ENCODE measurements at places on chromosomes 11 and 22. TPM values are rescaled to one million over a fixed set of nuclear protein-coding genes. Genes with fewer than 3 reads are reported as not detected.

GRCh38 chr11:14386081-14386480 is 27.1 kb upstream of the RRAS2 start:
- H3K27me3 ChIP-seq, result peaks cover 38% of the 10 kb centered on the region
- DNase-seq, result no peak
- H3K4me3 ChIP-seq, result no peak overlapping the region
- peaks cover 4% of the 10 kb centered on the region for H3K4me1 ChIP-seq
- H3K27ac ChIP-seq, result no peak overlapping the region

GRCh38 chr22:39703091-39703490 is 132.5 kb downstream of the CACNA1I start:
- H3K4me3 ChIP-seq, result no peak overlapping the region
- no peaks in the 10 kb centered on the region for H3K36me3 ChIP-seq
- no peak for DNase-seq
- peaks cover 7% of the 10 kb centered on the region for H3K27me3 ChIP-seq
- H3K4me1 ChIP-seq, result no peaks in the 10 kb centered on the region

GRCh38 chr11:115652496-115652895 is 148.3 kb upstream of the CADM1 start:
- H3K27ac ChIP-seq, result no peak overlapping the region
- peaks cover 5% of the 10 kb centered on the region for H3K27me3 ChIP-seq
- no peak overlapping the region for H3K4me3 ChIP-seq
- peaks cover 2% of the 10 kb centered on the region for H3K4me1 ChIP-seq
- no peaks in the 10 kb centered on the region for H3K36me3 ChIP-seq

Gene KCNQ1OT1
- 0.74 TPM for total RNA-seq

Gene SCUBE1
- total RNA-seq, result not detected

DNA sequence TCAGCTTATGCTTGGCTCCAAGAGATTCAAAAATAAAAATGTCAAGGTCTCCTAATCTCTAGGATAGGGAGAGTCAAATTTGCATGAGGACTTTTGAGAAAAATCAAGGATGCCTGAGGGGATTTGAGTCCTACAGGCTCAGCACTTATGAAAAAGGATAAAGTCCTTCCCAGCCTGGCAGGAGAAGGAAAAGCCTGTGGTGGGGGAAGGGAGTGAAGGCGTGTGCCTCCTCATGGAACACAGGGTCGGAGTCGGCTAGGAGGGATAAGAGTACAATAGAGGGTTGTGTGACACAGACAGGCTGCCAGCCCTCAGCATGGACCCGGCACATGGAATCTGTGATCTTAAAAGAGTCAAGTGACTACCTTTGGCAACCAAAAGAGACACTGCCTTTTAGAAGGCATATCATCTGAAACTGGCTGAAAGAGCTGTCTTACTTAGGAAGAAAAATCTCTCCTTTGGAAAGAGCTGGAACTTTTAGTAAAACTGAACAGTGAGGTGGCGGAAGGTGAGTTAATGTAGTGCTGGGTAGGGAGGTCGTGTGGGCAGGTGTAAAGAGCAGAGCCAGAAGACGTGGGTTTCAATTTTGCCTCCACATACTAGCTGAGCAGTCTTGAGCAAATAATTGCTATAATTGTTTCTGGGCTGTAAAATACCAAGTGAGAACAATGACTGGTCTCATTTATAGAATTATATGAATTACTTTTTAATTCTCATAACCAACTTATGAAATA is 58.8 kb upstream of the RDX start:
- H3K27me3 ChIP-seq, result no peaks in the 10 kb centered on the region
- no peak overlapping the region for H3K4me3 ChIP-seq
- H3K4me1 ChIP-seq, result peaks cover 37% of the 10 kb centered on the region

DNA sequence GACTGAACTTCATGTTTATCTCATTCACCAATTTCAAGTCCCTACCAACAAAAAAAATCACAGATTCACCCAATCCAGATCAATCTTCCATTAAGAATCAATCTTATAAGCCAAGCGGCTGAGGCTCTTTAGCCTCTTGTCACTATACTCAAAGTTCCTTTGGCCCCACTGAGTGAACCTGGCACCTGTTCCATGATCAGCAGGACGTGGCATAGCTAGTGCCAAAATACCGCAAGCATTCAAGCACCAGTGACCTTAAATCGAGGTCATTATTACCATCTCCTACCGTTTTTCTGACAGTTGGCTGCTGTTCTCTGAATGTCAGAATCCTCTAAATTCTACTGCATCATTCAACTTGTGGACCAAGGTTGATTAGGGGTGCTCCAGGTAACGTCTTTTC is 141.2 kb downstream of the CADM1 start:
- H3K36me3 ChIP-seq, result no peaks in the 10 kb centered on the region
- no peak overlapping the region for H3K27ac ChIP-seq
- no peak for DNase-seq
- H3K4me3 ChIP-seq, result no peak overlapping the region

- H3K27me3 ChIP-seq, result no peaks in the 10 kb centered on the region
- peaks cover 23% of the 10 kb centered on the region for H3K4me1 ChIP-seq
- peak; percentile 63 for DNase-seq
- no peak within 1 kb of the TSS for H3K27ac ChIP-seq
Measured at GRCh38 chr22:21632237-21632895, at the start of gene CCDC116. CCDC116 (plus strand) TSS chr22:21632760; CDS start chr22:21633182, 422 bp downstream.

DNA sequence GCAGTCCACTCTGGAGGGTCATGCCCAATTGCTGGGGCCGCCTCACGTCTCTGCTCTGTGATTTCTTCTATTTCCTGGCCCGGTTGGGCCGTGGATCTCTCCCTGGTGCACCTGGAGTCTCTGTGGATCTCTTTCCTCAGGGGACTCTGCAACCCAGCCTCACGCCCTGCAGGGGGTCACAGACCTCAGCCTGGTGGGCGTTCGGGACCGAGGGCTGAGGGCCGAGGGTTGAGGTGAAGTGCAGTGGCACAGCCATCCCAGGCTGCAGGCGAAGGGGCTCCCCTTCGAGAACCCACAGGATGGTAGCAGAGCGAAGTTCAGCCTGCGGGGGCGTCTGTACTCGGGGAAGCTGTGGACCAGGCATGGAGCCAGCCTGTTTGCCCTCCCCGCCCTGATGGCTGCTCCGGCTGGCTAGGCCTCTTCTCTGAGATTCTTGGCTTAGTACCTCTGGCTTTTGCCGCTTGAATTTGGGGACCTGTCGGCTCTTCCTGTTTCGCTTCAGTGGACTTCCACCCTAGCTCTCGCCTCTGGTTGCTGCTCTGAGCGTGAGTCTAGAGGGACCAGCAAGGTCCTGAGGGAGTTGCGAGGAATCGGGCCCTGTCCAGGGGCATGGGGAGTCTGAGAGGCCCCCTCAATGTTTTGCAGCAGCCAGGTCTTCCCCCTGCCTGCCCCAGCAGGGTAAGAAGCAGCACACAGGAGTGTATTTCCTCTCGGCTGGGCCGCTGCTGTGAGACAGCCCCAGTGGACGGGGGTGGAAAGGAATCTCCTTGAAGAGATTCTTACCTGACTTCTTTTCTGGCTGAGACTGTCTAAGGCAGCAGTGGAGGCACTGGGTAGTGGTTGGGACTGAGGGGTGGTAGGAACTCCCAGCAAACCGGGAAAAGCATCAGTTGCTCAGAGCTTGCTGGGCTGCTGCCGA is 140.8 kb downstream of the TBC1D22A start:
- no peak overlapping the region for H3K27ac ChIP-seq
- H3K4me1 ChIP-seq, result no peaks in the 10 kb centered on the region
- no peak for DNase-seq

DNA sequence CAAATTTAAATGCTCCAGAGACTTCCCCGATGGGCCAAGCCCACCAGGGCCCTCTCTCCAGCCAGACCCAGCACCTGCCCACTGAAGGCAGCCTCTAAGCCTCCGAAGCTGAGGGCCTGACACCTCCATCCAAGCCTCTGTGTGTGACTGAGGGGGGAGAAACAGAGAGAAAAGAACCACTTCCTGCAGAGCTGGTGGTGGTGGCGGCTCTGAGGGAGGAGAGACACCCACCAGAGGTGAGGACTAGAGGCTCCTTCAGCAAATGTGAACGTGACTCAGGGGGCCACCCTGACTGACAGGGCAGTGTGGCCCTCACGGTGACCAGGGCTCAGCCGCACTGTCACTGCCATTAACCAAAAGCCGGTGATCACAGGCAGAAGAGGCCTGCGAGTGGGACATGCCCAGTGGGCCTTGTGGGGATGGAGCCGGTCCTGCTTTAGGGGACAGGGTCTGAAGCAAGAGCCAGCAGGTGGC is 31.0 kb upstream of the CD5 start:
- peaks cover 86% of the 10 kb centered on the region for H3K36me3 ChIP-seq
- H3K4me3 ChIP-seq, result peak overlapping the region; percentile 51
- peak overlapping the region; percentile 88 for H3K27ac ChIP-seq
- H3K4me1 ChIP-seq, result peaks cover 85% of the 10 kb centered on the region

GRCh38 chr11:15412054-15412453 is 297.3 kb downstream of the INSC start:
- no peak overlapping the region for H3K4me3 ChIP-seq
- H3K4me1 ChIP-seq, result no peaks in the 10 kb centered on the region
- no peaks in the 10 kb centered on the region for H3K27me3 ChIP-seq
- H3K36me3 ChIP-seq, result no peaks in the 10 kb centered on the region
- no peak overlapping the region for H3K27ac ChIP-seq

GRCh38 chr22:23121424-23121823 is 20.4 kb downstream of the RSPH14 start:
- H3K27me3 ChIP-seq, result no peaks in the 10 kb centered on the region
- H3K4me1 ChIP-seq, result peaks cover 8% of the 10 kb centered on the region
- H3K36me3 ChIP-seq, result no peaks in the 10 kb centered on the region
- no peak for DNase-seq
- no peak overlapping the region for H3K27ac ChIP-seq
- H3K4me3 ChIP-seq, result no peak overlapping the region

DNA sequence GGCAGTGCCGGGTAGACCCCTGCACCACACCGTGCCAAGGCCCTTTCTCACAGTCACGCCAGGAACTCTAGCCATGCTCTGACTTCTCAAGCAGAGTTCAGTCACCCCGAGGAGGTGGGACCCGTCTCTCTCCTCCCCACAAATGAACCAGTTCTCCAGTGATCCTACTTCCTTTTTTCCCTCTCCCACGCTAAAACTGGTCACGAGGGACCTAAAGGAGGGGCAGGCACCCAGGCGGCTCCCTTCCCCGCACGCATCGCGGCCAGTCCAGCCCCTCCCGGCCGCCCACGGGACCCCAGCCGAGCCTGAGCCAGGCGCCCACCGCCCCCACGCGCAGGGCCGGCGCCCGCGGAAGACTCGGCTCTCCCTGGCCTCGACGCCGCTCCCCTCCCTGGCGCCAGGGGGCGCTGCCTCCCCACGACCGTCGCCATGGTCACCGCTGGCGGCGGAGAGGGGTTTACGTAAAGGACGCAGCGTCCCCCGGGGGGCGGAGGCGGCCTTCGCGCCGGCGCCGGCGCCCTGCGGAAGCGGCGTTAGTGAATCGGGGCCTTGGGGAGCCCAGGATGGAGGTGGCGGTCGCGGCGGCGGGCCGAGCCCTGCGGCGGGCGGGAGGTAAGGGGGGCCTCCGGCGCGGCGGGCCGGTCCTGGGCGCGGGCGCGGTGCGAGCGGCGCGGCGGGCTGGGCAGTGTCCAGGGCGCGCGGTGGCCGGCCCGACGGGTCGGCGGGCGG is at the start of gene DAGLA:
Gene DAGLA, plus strand, starts transcription at position 499 of the 729 bp plus-strand sequence. CDS start 39,765 bp downstream, outside the sequence.
- peak; percentile 64 for DNase-seq
- peaks cover 12% of the 10 kb centered on the region for H3K27me3 ChIP-seq
- peak within 1 kb of the TSS; percentile 40 for H3K4me3 ChIP-seq

Gene C11orf97
- not detected for total RNA-seq

GRCh38 chr11:10450462-10451425 is 4.3 kb upstream of the AMPD3 start:
- peak overlapping the region; percentile 82 for H3K27ac ChIP-seq
- H3K4me1 ChIP-seq, result peaks cover 59% of the 10 kb centered on the region
- no peak for DNase-seq
- peaks cover 18% of the 10 kb centered on the region for H3K27me3 ChIP-seq
- peak overlapping the region; percentile 85 for H3K4me3 ChIP-seq
- peaks cover 5% of the 10 kb centered on the region for H3K36me3 ChIP-seq

DNA sequence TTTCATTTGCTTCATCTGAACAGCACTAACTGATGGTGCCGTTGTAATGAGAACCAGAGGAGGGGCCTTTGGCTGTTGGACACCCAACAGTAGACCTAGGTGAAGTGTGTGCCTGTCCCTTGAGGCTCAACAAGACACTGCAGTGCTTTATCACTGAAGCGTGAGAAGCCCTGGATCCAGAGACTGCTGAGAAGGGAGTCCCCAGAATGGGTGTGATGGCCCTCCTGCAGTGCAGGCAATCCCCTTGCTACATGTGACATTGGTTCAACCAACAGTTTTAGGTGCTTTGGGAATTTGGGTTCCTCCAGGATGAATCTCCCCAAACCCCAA is 125.6 kb downstream of the BRD1 start:
- H3K27me3 ChIP-seq, result peaks cover 15% of the 10 kb centered on the region
- no peaks in the 10 kb centered on the region for H3K36me3 ChIP-seq
- H3K4me3 ChIP-seq, result no peak overlapping the region

Gene OLFML1
- total RNA-seq, result not detected

Gene ANKK1
- 0.11 TPM for total RNA-seq

GRCh38 chr22:19003508-19003907 is 67.4 kb upstream of the PRODH start:
- no peaks in the 10 kb centered on the region for H3K36me3 ChIP-seq
- no peaks in the 10 kb centered on the region for H3K4me1 ChIP-seq
- H3K27ac ChIP-seq, result no peak overlapping the region
- no peak for DNase-seq
- no peak overlapping the region for H3K4me3 ChIP-seq

- H3K27ac ChIP-seq, result no peak overlapping the region
- H3K4me1 ChIP-seq, result no peaks in the 10 kb centered on the region
- no peak for DNase-seq
- no peak overlapping the region for H3K4me3 ChIP-seq
- H3K36me3 ChIP-seq, result no peaks in the 10 kb centered on the region
- H3K27me3 ChIP-seq, result no peaks in the 10 kb centered on the region
Measured at GRCh38 chr11:15707194-15707593, 592.5 kb downstream of the INSC start.

DNA sequence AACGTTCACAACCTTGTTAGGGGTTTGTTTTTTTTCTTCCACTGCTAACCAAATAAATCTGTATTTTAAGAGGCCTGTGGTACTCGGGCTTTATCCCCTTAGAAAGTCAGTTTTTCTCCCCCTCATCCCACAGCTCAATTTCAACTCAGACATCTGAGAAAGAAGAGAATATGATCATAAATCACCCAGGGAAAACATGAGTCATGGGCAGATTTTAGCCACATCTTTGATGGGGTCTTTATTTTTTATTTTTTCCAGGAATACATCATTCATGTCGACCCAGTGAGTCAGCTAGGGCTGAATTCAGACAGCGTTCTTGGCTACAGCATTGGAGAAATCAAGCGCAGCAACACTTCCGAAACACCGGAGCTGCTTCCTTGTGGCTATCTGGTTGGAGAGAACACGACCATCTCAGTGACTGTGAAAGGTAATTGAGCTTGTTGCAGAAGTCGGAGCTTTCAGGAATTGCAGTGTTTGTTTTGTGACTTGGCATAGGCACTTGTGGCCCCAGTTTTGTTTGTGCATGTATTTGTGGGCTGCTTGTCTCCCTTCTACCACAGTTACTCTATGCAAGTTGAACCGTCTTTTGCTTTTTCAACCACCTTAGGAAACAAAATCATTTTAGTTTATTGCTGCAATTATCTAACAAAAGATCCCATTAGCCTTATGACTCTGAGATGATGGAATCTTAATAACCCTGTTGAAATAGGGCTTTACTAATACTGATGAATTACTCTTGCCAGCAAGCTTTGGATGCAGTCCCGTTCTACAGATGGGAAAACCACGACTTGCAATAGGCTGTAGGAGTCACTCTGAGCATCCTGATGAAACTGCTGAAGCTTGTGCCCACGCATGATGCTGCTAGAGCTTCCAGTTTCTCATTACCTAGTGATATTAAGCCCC is 62.7 kb downstream of the DBX1 start:
- DNase-seq, result no peak
- no peaks in the 10 kb centered on the region for H3K27me3 ChIP-seq
- H3K27ac ChIP-seq, result no peak overlapping the region
- no peak overlapping the region for H3K4me3 ChIP-seq
- H3K36me3 ChIP-seq, result no peaks in the 10 kb centered on the region

Measured in activated T-helper 2 cell treated with anti-CD3 and anti-CD28 coated beads, Interferon-gamma antibody, Interleukin-2, Interleukin-4, amounts not matched to agents 10 μg/mL and 5 μg/mL and 100 μg/mL, durations not matched to agents 14 hours and 24 hours and 36 hours (primary cell).